ENCODE measurements at places on chromosomes 1 and 21.

DNA sequence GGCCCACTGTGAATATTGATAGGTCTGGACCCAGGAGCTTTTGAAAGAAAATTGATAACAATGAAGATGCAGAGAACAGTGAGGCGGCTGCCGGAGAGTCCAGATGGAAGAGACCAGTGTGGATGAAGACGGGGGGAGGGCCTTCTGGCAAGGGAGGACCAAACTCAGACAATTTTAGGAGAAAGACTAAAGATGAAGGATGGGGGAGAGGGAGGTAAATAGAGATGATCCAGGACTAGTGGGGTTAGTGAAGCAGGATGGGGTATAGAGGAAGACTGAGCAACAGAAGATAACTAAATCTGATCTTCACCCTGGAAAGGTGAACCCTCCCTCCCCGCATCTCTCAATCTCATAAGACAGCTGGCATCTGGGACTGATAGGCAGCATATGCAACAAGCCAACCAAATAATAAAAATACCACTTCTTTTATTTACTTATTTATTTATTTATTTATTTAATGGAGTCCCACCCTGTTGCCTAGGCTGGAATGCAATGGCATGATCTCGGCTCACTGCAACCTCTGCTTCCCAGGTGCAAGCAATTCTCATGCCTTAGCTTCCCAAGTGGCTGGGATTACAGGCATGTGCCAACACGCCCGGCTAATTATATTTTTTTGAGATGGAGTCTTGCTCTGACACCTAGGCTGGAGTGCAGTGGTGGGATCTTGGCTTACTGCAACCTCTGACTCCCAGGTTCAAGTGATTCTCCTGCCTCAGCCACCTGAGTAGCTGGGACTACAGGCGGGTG lies 10.5 kb downstream of the EIF3I start:
- DNase-seq: no peak

GRCh38 chr1:179095377-179095776 lies 13.5 kb downstream of the TOR3A start:
- no peak for DNase-seq

DNA sequence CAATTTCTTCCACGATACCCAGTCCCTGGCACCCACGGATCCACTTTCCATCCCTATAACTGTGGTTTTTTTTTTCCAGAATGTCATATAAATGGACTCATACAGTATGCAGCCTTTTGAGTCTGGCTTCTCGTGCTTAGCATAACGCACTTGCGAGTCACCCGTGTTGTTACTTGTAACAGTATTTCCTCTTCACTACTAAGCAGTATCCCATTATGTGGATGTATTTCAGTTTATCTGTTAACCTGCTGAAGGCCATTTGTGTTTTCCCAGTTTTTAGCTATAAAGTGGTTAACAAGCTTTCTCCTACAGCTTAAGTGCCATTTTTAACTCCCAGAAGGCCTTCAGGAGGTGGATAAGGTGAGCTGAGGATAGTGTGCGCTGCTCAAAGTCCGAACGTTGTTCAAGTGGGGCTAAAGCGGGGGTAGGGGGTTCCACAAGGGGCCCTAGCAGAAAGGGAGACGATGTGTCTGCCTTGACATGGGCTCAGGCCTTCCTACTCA lies 829 bp downstream of the ADAR start:
- DNase-seq: peak; percentile 24

DNA sequence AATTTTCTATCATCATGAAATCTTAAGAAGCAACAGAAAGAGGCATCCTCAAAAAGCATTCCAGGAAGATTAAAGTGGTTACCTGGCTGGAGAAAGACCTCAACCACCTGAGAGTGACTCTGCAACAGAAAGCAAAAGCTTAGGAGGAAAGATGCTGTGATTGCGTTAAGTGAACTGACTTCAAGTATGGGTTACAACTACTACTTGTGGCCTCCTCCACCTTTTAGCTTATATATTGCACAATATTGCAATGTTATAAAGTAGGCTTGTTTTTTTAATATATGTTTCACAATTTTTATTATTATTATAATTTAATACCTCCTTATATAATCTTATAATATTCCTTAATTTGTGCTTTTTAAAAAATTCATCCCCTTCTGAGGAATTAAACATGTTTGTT lies 1407.5 kb downstream of the KCNT2 start:
- no peak for DNase-seq

- peak; percentile 24 for DNase-seq
Observed at GRCh38 chr1:22500471-22500870, 48.8 kb downstream of the ZBTB40 start.

DNA sequence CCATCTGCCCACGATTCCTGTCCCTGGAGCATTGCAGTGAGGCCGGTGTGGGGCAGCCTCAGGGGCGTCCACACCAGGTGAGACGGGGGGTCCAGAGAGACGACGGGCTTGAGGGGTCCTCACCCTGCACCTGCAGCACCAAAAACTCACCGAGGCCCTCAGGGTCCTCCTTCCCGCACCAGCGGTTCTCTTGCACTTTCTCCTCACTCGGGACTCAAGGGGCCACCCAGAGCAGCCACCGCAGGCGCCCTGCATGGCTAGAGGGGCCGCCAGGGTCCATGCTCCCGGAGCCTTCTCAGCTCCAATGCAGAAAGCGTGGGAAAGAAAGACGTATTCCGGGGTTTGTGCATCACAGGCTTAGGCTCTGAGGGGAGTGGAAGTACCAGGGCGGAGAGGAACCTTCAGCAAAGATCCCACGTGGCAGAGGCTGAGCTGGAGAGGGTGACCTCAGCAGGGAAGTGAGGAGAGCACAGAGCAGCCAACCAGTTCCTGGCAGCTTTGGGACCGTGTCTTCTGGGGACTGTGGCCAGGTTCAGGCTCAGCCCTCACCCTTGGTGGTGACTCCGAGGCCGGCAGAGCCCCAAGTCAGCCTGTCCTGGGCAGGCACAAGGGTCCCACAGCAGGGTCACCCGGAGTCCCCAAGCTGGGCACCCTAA lies 19.5 kb upstream of the COL6A2 start:
- peak; percentile 81 for DNase-seq

- no peak for DNase-seq
Observed at GRCh38 chr1:5481889-5482288, 510.3 kb downstream of the NPHP4 start.

GRCh38 chr21:22468893-22469292 lies 1470.7 kb downstream of the NCAM2 start:
- DNase-seq: peak; percentile 2

GRCh38 chr1:230279583-230279945 lies 146.6 kb downstream of the PGBD5 start:
- no peak for DNase-seq

- DNase-seq: no peak
Observed at GRCh38 chr1:2561898-2562895, 6.0 kb downstream of the TNFRSF14 start.

DNA sequence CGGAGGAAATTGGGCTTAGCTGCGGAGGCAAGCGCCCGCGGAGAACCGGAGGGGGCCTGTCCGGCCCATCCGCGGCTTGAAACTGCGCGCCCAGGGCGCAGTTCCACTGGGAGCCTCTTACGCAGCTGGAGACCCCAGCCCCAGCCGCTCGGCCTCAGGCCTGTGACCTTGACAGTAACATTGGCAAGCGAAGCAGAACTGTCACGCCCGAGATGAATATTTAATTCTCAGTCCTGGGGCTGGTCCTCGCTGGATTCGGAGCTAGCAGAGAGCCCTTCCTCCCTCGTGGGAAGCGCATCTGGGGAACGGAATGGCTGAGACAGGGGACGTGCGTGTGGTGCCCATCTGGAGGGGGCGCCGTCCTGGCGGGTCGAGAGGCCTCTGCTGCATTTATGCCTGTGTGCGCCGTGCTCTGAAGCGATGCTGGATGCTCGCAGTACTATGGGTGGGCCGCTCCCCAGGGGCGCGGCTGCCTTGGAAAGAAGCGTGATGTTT lies 928 bp downstream of the SLC6A17 start:
- DNase-seq: peak; percentile 31

GRCh38 chr1:229819091-229819490 lies 193.0 kb downstream of the URB2 start:
- DNase-seq: no peak

DNA sequence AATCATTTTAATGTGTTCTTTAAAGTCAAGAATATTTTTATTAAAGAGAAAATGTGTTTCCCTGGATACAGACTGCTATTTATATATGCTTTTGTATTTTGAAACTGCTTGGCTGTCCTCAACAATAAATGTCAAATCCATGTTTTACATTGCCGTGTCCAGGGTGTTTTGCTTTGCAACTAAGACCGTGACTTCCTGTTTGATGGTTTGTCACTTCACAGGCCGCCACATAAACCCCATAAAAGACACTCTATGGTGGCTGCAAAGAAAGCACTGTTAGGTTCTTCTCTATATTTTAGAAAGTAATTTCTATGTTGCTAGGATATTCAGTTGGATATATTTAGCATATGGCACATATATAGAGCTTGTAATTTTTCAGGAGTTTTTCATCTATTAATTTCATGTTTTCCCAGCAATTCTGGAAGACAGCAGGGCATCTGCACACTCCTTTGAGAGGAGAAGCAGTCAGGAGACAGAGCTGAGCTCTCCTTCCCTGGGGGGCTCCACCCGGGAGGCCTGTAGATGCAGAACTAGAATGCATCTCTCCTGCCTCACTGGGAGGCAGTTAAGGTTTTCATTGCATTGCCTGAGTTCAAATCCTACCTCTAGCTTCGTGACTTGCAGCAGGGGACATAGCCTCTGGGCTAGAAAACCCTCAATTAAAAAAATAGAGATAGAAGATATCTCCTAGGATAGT lies 33.1 kb downstream of the PRDM2 start:
- DNase-seq: no peak

DNA sequence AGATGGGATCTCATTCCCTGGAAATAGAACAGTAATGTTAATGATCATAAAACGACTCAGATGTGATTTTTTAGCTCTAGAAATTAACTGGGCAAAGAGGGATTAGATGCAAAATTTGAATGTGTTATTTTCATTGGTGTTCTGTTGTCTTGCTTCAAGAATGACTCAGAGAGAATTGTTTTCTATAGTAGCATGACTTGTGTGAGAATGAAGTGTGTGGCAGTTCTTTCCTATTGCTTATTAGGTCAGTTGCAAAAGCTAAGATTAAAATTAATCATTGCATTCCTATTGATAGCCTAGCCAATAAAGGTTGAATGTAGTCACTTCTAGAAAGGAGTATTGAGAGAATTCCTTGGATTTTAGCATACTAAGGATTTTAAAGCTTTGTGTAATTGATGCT lies 22.9 kb downstream of the SPEN start:
- peak; percentile 21 for DNase-seq

DNA sequence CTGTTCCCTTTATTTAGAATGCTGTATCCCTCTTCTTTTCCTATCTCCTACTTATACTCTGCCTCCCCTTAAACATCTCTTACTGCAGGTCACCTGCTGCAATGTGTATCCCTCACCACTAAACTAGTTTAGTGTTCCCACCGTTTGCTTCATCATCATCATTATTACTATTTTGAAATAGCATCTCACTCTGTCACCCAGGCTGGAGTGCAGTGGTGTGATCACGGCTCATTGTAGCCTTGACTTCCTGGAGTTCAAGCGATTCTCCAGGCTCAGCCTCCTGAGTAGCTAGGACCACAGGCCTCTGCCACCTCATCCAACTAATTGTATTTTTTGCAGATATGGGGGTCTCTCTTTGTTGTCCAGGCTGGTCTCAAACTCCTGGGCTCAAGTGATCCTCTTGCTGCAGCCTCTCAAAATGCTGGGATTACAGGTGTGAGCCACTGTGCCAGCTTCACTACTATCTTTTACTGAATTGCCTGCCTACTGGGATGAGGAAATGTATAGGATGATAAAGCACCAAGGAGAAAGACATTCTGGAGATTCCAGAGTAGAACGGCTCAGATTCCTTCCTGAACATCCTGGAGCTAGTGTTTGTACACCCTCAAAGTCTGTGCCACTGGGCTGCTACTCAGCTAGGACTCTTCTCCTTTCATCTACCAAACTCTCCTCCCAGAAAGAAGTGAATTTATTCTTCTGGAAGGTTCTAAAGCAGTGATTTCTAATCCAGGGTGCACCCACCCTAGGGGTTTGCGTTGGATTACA lies 8.6 kb upstream of the IFNAR1 start:
- no peak for DNase-seq

DNA sequence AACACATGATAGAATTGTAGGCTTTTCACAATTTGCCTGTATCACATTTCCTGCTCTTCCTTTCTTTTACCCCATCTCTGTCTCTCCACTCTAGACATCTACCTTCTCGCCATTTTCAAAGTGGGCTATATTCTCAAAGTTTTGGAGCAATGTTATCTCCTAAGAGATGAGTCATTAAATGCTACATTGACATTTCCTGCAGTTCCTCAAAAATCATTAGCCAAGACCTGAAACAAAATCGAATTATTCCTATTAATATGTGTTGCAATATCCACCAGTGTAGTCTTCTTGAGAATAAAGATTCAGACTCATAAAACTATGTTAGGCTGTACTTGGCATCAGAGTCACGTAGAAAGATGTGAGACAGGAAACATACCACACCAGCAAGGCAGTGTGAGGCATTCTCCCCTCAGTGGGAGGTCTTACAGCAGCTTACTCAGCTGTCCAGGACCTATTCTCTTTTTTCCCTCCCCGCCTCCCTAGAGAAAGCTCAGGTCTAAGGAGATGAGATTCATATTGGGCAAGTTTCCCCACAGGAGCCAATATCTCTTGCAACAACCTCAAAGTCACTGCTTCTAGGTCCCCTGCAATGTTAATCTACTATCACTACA lies 38.8 kb downstream of the FRRS1 start:
- no peak for DNase-seq

DNA sequence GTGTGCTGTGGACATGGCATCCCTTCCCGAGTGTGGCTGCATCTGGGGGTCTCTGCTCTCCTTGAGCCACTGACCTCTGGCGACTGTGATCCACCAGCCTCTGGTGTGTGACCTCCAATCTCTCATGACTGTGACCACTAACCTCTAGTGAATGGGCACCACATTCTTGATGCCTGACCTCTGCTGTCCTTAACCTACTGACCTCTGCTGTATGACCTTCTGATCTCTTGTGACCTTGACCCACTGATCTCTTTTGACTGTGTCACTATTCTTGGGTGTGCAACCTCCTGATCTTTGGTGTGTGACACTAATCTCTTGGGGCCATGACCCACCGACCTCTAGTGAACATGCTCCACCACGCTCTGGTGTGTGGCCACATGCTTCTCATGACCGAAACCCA lies 45.8 kb upstream of the KDM4A start:
- DNase-seq: no peak

DNA sequence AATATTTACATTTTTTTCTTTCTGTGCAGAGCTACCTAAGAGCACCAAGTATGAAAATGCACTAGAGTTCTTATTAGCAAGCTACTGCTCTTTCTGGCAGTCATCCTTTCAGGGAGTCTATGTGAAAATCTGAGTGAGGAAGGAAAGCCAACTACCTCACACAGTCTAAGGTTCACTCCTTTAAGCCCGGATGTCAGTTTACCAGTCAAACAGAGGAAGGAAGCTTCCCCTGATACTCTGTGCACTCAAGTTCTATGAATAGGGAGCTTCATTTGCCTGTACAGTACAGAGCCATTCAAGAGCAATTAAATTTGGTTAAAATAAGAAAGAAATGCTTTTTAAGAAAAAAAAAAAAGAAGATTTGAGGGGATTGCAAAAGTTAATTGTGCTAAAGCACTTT lies 6.9 kb downstream of the COL11A1 start:
- DNase-seq: no peak

- no peak for DNase-seq
Observed at GRCh38 chr1:156697481-156697880, 7.9 kb downstream of the CRABP2 start.

- DNase-seq: peak; percentile 76
Observed at GRCh38 chr1:244801246-244801645, 34.2 kb upstream of the COX20 start.

GRCh38 chr1:32681509-32681908 lies 21.1 kb downstream of the SYNC start:
- no peak for DNase-seq
